ENCODE measurements at places on chromosomes 11 and 22.

DNA sequence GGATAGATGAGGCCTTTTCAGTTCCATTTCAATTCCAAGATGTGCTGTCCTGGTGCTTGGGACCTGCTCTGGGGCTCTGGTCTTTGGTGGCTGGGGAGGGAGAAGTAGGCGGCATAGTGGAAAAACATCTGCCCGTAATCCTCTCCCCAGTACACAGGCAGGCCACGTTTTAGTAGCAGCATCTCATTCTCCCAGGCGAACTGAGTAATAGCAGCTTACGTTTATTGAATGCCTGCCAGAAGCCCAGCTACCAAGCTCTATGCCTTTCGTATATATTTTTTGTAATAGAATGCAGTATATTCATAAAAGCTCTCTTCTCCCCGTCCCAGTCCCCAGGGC, 11.4 kb downstream of the ACO2 start:
- DNase-seq = no peak

DNA sequence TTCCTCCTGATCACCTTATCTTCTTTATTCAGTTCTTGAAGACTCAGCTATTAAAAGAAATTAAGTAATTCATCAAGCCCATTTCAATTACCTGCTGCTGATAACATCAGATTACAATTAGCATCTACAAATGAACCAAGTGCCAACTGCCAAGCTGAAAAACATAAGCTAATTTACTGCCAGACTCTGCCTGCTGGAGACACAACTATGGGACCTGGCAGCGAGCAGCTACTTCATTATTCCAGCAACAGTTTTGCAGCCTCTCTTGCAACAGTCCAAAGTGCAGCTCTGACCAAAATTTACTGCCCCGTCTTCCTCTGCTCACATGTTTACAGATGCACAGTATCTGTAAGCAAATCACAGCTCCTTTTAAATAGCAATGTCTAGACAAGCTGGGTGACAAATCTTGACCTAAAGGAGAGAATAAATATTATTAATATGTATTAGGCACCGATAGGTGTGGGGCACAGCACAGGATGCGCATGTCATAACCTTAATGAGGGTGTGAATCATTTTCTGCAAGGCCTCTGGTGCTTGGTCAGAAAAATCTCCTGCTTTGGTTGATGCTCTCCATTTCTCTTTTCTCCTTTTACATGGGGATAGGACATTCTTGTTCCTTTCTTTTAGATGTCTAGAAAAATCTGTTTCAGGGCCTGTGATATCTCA, 232.2 kb upstream of the PITPNB start:
- no peak for DNase-seq

DNA sequence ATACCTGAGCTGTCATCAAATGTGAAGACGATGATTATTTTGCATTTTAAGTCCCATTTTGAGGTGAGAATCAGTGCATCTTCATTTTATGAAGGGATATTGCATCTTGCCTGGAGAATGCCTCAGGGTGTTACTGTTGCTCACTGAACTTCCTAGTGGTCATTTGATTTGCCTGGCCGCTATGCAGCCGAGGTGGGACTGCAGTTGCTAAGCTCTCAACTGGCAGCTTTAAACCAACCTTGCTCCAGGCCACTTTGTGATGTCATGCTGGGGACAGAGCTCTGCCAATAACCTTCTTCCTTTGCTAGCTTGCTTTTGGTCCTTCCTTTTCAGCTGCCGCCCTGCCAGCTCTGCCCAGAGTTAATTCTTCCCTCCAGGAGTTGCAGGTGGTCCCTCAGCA, 409.4 kb upstream of the B3GAT1 start:
- DNase-seq = no peak

DNA sequence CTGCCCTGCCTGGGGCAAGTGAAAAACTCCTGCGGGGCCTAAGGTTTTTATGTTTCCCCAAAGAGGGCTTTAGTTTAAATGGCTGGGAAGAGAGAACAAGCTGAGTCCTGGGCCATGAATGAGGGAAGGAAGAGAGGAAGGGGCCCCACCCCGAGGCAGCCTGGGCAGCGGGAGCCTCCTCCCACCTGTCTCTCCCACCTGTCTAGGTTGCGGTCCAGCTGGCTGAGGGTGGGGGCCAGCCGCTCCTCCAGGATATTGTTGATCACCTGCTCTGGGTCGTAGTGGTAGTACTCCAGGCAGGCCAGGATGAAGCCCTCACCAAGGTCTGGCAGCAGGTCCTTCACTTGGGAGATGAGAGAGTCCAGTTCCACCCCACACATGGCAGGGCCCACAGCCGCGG, 34.6 kb downstream of the UQCR10 start:
- no peak for DNase-seq

DNA sequence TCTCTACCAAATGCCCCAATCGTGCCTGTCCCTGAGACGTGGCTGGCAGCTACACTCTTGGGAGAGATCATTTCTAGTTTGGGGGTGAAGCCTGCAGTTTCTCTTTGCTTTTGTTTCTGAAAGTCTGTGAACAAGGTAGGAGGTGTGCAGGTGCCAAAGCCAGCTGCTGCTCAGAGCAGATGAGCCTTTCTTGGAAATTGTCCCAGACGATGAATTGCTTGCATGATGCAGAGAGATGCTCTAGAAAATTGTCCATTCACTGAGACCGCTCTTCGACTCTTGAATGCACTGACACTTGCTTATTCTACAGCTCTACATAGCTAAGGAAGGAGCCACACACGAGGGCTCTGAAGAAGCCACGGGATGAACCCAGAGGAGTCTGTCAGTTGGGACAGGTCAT, 225.6 kb upstream of the E2F8 start:
- DNase-seq = no peak

DNA sequence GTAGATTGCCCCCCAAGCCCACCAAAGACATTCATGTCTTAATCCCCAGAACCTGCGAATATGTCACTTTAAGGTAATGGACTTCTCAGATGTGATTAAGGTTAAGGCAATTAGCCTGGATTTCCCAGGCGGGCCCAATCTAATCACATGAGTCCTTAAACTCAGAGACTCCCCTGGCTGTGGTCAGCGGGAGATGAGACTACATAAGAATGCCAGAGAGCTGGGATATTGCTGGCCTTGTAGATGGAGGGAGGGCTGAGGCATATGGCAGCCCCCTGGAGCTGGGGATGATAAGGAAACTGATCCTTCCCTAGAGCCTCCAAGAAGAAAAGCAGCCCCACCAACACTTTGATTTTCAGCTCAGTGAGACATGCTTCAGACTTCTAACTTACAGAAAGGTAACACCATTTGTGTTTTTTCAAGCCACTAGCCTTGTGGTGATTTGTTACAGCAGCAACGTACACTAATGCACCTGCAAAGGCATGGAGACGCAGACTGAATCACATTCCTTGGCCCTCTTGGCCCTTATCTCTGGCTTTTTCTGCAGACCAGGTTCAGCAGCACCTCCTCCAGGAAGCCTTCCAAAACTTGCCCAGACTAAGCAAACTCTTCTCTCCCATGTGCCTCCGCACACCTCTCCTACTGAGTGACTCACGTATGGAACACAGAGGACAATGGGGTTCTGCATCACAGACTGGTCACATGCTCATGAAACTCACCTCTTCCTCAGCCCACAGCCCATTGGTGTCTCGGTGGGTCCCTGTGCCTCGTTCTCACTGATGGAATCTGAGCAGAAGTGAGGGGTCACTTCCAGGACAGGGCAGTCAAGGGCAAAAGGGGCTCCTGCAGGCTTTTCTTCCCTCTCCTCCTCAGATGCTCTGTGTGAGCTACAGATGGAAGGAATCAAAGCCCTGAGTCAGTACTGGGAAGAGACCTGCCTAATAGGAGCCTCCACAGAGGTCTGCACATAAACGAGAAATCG, 86.3 kb upstream of the HMGXB4 start:
- DNase-seq = no peak

- no peak for DNase-seq
Observed at GRCh38 chr22:27204280-27204679, 546.9 kb downstream of the MIAT start.

DNA sequence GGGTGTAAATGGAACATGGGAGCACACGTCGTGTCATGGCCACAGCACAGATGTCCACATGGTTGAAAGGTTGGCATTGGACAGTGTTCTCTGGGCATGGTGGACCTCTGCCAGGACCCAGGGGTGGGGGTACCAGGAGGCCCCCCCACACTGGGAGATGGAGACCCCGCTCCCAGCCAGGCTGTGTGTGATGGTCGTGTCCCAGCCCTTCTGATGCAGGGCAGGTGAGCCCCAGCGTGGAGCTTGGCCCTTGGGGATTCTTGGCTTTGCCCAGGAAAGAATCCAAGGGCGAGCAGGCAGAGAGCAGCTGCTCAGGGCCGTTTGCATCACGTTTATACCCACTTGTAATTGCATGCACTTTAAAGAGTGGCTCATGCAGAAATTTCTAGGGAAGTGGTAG, 22.0 kb upstream of the BRSK2 start:
- DNase-seq = no peak

GRCh38 chr11:115220911-115221310, 283.3 kb downstream of the CADM1 start:
- no peak for DNase-seq

DNA sequence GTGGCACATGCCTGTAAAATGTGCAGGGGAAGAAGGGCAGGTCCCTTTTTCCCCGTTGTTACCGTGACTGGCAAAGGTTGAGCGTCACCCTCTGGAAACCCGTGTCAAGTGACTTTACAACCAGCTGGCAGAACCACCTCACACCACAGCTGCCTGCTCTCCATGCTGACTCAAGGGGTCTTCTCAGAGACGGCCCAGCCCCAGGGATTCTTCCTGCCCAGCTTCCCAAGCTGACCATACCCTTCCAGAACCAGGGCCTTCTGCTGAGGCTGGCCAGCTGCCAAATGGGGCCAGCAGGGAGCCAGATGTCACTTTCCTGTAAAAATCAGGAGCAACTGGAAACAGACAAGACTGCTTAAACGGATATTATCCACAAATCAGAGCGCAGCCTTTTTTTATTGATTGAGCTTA, 6.3 kb downstream of the PC start:
- no peak for DNase-seq

- no peak for DNase-seq
Observed at GRCh38 chr22:20834725-20835124, 23.9 kb downstream of the PI4KA start.

- no peak for DNase-seq
Observed at GRCh38 chr11:34513682-34514449, at the start of gene ELF5. Gene ELF5 (minus strand): TSS chr11:34513794. CDS start chr11:34505749, 8,045 bp downstream.

DNA sequence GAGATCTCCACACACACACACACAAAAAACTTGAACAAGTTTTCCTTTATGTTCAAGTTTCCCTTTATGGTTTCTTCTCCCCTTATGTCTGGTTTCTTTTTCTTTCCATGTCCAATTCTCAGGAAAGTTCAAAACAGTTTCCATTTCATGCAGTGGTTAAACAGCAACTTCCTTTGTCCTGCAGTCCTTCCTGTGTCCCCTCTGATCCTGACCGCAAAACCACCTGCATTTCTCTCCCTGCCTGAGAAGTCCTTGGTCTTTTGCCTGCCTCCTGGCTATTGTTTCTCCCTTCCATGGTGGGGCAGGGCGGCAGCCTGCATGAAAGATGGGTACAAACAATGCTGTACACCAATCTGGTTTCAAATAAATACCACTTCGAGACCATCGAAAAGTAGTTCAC, 58.3 kb upstream of the SORL1 start:
- DNase-seq = no peak

DNA sequence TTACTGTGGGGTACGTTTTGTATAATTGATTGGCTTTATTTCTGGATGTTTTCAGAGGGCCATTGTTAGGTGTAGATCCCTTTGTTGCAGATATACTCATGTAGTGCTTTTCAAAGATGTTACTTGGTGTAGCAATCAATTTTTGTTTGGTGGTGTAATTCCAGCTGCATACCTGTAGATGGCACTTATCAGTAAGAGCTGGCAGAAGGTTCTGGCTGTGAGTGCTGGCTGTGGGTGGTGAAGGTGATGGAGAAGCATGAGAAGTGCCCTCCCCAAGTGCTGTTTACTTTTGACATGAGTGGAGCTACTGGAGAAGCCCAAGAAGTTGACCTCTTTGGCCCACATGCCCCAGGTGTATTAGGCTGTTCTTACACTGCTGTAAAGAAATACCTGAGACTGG, 1074.9 kb downstream of the FAM181B start:
- peak; percentile 87 for DNase-seq

GRCh38 chr11:61635787-61636186, 44.4 kb upstream of the DAGLA start:
- DNase-seq = no peak

GRCh38 chr22:32830473-32830872, 29.0 kb downstream of the TIMP3 start:
- no peak for DNase-seq

GRCh38 chr11:114132944-114133394, 73.5 kb downstream of the ZBTB16 start:
- DNase-seq = no peak

GRCh38 chr11:69707176-69707575, 3.4 kb upstream of the FGF19 start:
- peak; percentile 64 for DNase-seq

GRCh38 chr11:63985812-63986155, 454 bp upstream of the OTUB1 start:
- peak; percentile 59 for DNase-seq

GRCh38 chr22:42380769-42381551, 51.2 kb downstream of the NFAM1 start:
- no peak for DNase-seq

DNA sequence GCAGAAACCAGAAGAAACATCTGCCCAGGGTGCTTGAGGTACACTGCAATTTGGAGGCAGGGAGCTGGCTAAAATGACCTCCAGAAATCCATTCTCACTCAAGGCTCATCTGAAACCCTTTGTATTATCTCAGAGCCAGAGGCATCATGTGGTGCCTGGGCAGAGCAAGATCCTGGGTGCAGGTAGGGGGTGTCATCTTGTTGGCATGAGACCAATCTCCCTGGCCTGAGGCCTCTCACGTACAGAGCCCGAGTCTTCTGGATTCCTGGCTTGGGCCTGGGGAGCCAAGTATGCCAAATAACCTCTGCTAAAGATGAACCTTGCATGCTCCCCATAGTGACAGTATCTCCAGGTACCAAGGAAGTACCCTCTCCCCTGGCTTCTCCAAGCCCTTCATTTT, 2.4 kb downstream of the LMO1 start:
- no peak for DNase-seq

DNA sequence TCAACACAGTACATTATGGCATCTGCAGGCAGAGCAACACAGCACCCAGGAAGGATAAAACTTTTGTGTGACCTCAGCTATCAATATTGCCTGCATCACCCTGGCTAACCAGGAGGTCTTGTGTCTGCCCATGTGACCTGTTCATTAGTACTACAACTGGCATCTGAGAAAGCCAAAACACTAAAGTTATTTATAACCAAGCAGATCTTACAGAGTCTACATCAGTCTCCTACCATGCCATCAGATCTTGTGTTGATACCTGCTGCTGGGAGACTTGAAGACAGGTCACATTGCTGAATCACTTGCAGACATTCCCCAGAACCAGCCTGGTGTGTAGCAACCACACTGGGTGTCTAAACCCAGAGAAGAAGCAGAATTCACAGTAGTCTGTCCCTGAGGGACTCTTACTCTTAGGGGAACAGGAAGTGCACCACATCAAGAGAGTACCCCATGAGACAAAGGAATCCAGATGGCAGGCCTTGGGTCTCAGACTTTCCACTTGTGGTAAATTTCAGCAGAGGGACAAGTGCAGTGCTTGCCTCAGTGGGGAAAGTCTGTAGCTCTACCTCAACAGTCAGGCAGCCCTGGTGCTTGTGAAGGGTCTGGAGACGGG, 7.0 kb downstream of the OR9G1 start:
- DNase-seq = no peak
